Spinal cord (tissue), 10 donors: ENCODE measurements at places on chromosomes 7 and 10. TPM values are rescaled to one million over a fixed set of nuclear protein-coding genes. Genes with fewer than 3 reads are reported as not detected.

DNA sequence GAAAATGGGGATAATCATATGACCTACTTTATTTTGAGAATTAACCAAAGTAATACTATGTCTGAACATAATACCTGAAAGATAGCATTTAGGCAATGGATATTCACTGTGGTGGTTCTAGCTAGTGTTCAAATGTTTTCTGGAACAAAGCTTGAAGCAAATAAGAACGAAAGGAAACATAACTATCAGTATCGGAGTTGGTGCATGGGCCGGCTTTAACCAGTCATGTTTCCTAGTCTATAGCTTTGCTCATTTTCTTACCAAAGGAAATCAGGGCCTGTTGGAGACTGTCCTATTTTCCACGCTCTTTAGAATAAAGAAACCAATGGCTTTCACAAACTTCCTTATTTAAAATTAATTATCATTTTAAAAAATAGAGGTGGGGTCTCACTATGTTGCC, 8.9 kb downstream of the IL2RA start:
- no peak for DNase-seq

GRCh38 chr7:99666013-99666395, 13.8 kb downstream of the CYP3A5 start:
- DNase-seq = no peak

Gene MOGAT3
- not detected for total RNA-seq

- no peak for DNase-seq
Measured at GRCh38 chr7:91165846-91166230, 98.4 kb upstream of the FZD1 start.

DNA sequence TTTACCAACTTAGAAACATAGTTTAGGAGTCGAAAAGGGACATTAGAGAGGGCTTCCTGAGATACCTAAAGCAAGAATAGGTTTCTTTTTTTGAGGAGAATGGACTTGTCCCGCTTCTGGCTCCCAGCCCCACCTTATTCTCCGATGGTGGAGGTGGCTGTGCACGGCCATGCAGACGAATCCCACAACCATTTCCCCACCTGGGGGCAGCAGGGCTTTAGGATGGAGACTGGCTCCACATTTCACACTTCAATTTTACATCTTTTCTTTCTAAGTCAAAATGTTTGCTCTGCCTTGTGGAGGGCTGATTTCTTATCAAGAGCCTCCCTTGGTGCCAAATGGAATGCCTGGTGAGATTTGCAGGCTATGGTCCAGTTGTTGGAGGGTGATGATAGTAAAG, 118.5 kb downstream of the GLRX3 start:
- DNase-seq = no peak

Gene FFAR4
- 0.06 TPM for total RNA-seq

GRCh38 chr7:80298201-80298600, 163.6 kb downstream of the GNAI1 start:
- DNase-seq = no peak

DNA sequence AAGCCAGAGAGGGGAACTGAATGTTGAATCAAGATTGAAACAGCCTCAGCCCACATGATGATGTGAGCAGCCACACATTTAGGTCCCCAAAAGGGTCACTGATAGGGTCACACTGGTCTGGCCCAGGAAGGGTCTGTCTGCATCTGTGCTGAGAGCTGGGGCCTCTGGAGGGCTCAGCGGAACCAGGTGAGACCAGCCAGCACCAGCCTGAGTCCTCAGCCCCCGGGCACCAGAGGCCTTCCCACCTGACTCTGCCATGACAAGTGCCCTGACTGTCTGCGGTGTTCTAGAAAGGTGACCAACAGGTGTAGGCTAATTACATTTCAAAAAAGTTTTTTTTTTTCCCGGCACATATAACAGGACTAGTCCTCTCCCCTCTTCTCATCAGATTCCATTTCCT, 76.2 kb downstream of the WDR11 start:
- DNase-seq = no peak

GRCh38 chr10:98029149-98030092, 1.0 kb downstream of the CRTAC1 start:
- DNase-seq = peak; percentile 52

DNA sequence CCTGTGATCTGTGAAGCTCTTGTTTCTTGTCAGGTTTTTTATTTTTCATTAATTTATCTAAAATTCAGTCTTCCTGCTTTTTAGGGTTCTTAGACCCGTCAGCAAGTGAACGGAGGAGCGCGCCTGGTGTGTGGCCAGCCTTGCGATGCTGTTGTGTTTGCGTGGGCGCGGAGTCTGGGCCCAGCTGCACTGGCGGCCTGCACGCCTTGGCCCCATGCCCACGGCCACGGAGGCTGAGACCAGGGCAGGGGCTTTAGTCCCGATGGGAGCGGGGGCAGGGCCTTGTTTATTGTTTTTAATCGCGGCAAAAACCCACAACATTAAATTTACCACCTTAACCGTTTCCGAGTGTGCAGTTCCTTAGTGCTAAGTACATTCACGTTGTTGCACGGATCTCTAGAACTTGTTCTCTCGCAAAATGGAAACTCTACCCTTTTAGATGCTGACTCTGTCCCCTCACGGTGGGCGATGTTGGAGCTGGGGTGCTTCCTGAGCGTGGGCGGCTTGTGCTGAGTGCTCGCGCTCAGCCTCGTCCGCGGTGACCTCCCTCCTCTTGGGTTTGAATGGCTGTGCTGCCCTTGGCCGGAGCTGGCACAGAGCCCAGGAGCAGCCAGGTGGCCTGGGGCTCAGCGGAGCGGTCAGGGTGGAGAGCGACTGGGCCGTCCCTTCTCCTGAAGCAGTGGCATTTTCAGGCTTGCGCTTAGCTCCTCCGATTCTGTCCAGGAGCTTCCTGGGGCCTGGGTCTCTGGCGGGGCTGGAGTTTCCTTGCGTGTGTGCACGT, 69.1 kb downstream of the INPP5A start:
- DNase-seq = peak; percentile 48

Gene ECHDC3
- 5.9 TPM for total RNA-seq

- peak; percentile 2 for DNase-seq
Measured at GRCh38 chr7:93799750-93800357, 90.7 kb downstream of the TFPI2 start.

DNA sequence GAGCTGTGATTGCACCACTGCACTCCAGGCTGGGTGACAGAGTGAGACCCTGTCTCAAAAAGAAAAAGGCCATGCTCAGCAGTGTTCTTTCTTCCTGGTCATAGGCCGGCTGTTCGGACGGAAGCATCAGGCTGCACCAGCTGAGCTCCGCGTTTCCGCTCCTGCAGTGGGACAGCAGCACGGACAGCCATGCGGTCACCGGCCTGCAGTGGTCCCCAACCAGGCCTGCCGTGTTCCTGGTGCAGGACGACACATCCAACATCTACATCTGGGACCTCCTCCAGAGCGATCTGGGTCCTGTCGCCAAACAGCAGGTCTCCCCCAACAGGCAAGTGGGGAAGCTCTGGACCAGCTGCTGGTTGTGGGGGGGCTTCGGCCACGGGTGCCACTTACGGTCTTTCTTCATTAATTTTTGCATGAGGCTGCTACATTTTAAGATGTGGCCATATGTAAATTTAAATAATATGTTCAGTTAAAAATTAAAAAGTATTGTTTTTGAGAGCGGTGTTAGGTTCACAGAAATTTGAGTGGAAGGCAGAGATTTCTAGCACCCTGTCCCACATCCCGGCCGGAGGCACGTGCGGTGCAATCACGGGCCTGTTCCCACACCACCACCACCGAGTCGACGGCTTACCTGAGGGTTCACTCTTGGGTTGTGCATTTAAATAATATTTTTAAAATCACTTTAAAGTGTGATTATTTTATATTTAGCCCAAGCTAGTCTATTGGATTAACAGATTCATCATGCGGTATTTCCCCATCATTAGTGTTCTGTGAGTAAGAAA, 85.7 kb downstream of the DYNC2I1 start:
- DNase-seq = no peak

Gene PIK3AP1
- total RNA-seq = 8.7 TPM

Gene GPR15LG
- not detected for total RNA-seq

DNA sequence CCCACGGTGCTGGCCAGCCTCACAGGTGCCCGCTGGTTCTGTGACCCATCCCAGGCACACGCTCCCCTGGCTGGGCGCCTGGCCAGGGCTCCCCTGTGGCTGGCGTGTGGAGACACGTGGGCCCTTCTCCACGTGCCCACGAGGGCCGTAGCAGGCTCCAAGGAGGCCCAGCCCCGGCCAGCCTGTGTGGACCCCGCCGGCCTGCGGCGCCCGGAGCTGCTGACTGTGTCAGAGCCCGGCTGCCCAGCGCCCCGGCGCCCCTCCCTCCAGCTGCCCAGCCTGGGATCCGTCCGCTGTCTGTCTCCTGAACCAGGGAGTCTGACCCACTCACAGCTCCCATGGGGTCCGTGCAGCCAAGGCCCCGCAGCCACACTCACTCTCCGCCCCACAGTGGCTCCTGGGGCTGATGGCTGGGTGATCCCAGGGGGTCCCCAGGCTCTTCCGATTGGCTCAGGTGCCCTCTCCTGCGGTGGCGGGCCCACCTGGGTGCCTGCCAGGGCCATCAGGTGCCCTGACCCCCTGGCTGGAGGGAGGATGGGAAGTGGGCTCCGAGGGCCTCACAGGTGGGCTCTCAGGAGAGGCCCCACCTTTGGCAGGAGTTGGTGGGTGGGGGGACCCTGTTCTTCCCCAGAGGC, 9.6 kb downstream of the TMEM184A start:
- no peak for DNase-seq
